ENCODE measurements at places on chromosomes 5 and 9.

- DNase-seq: no peak
Measured at GRCh38 chr9:69380301-69380700, 55.3 kb downstream of the ENTREP1 start.

GRCh38 chr9:385818-386398, 171.2 kb downstream of the DOCK8 start:
- peak; percentile 76 for DNase-seq

DNA sequence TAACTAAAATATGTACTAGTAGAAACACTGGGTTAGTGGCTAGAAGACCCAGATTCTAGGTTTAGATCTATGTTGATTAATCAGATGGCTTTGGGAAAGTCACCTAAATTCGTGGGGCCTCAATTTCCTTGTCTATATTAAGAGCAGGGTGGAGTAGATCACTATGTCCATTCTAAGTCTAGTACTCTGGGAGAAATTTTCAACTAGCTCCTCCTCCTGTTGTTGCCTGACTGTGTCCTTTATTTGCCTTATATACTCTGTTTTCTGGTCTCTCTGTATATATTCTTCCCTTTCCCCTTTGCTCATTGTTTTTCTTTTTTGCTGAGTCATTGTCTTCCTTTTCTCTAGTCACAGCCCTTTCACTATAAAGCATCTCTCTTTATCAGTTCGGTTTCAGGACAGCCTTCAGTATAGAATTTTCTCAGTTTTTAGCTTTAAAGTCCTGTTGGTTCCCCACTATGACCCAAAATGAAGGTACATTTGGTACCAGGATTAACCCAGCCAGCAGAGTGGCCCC, 44.5 kb upstream of the CDH6 start:
- peak; percentile 47 for DNase-seq

DNA sequence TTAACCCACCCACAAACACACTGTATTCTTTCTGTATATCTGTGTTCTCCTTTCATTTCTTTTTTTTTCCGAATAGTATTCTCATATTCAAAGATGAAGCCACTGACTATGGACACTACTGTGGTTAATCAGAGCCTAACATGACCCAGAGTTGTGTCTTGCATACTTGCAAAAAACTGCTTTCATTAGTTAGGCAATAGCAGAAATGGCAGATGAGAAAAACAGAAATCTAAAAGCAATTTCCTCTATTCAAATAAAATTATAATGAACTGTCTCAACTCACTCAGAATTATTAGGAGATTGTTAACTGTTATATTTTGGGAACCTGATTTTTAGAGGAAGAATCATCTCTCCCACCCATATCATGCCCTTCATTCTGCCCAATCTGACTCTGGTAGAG, 45.9 kb downstream of the FREM1 start:
- DNase-seq: no peak

All from fibroblast of pulmonary artery (primary cell).